ENCODE measurements at places on chromosomes 2 and 18.

DNA sequence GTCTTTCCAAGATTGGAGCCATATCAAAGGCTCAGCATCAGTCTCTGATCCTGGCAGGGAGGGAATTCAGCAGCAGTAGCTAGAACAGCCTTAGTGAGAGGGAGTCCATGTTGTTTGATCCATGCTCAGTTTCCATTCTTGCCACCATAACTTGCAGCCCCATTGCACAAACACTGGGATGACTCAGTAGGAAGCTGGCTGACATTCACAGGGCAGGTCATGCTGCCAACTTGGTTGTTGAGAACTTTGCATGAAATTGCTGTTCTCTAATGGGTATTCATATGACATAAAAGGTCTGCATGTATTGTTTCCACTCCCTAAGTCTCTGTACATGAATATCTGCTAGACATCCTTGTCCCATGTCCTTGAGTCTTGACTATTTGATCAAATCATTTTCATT lies 29.9 kb upstream of the STAT4 start:
- no peak for DNase-seq

DNA sequence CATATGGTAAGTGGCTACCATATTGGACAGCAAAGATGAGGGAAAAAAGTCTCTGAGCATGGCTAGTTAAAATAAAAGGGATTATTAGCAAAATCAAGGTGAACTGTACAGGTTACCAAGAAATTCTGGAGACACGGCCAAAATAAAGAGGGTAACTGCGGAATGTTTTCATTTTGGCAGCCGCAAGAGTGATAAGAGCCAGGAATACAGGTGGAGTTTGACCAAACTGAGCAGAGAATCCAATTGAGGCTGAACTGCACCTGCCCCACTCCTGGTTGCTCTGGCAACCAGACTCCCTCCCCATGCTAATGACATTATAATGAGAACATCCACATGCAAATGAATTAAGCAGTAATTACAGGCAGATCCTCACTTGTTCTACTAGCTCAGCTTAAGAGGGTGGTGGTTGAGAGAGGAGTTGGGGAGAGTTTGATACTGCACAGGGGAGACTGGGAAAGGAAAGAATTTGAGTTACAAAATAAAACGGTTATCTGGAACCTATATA lies 18.8 kb upstream of the EPHA4 start:
- no peak for DNase-seq

DNA sequence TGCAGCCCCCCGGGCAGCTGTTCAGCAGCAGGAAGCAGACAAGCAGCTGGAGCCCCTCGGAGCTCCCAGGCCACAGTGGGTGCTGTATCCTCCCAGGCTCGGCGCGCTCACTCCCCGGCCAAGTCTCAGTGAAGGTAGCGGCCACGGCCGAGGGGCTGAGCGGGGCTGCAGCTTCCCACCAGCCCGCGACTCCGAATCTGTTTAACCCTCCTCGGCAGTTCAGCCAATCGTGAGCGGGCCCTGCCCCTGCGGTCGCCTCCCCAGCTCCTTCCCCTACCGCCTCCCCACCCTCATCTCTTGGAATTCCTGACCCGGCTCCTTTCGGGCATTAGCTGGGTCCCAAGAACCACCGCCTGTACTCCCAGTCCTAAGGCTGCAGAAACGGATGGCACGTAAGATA lies at the start of gene RESP18:
Gene RESP18, minus strand, starts transcription at position 203 of the 400 bp plus-strand sequence.
- DNase-seq = no peak

- DNase-seq = no peak
Measured at GRCh38 chr2:188978291-188979081, 4.3 kb downstream of the COL3A1 start.

GRCh38 chr2:235416858-235417499 lies 76.9 kb upstream of the AGAP1 start:
- no peak for DNase-seq

GRCh38 chr2:25437881-25438662 lies 96.3 kb upstream of the DNMT3A start:
- DNase-seq = no peak

- DNase-seq = peak; percentile 2
Measured at GRCh38 chr18:12726774-12727550, 24.1 kb downstream of the PSMG2 start.

DNA sequence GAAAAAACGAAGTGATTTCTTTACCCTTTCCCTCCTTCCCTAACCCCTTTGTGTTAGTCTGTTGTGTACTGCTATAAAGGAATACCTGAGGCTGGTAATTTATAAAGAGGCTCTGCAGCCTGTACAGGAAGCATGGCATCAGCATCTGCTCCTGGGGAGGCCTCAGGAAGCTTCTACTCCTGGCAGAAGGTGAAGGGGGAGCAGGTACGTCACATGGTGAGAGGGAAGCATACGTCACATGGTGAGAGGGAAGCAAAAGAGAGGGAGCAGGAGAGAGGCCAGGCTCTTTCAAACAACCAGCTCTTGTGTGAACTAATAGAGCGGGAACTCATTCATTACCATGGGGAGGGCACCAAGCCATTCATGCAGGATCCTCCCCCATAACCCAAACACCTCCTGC lies 126.2 kb downstream of the CAPN13 start:
- no peak for DNase-seq

GRCh38 chr2:108920-109809 lies 62.9 kb upstream of the FAM110C start:
- no peak for DNase-seq

DNA sequence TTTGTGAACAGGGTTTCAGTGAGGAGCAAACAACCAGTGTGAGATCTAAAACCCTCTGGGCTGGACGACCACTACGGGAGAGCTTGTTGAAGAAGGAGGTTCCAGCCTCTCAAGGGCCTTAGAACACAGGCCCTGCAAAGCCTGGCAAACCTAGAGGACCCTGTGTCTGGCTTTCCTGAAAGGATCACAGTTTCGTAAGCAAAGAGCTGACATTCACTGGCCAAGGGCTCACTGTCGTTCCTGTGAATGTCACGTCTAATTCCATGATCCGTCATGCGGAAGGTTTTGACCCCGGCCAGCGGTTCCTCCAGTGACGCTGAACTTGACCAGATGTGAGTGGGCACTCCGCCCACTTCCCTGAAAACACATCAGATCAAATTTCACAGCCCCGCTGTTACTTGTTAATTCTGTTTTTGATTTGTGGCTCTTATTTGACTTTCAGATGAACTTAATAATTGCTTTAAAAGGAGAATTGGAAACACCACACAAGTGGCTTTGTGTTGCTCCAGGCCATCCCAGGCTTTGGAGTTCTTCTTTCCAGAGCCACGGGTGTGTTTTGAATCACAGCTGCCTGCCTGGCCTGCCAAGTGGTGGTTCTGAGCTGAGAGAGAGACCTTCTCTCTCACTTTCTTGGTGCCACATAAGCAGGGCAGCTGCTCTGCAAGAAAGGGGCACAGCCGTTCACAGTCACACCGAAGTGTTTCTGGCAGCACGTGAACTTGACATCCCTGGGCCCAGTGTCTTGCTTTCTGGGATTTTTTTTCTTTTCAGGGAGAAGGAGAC lies 308.4 kb downstream of the NDUFA10 start:
- no peak for DNase-seq

DNA sequence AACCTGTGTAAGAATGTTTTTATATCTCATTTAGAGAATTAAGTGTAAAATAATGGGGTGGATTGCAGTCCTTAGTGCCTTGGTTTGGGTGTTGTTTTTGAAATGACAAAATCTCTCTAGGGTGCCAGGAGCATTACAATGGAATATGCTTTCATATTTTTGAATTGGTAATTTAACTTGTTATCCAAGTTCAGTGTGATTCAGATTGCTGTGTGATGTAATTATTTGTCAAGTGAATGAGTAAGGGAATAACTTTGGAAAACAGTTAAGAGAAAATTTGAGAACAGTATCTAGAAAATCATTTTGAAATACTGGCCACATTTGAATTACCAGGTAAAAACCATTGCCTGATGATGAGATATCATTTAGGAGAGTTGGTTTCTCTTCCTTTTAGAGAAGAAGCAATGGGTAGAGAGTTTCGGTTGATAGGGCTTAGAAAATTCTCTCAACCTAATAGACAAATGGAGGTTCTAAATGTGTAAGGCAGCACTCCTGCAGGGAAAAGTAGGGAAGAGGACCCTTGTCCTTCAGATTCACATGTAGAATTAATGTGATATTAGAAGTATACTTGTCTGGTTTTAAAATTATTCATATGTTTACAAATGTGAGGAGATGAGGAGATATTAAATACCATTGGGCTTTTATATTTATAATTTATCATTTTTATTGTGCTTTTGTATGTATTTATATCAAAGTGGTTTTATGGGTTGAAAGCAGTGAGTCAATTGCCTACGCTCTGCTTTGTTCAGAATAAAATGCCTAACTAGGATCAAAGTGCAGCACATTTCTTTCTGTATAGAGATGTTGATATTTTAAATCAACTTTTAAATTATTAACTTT lies 124.8 kb downstream of the PHLPP1 start:
- no peak for DNase-seq

DNA sequence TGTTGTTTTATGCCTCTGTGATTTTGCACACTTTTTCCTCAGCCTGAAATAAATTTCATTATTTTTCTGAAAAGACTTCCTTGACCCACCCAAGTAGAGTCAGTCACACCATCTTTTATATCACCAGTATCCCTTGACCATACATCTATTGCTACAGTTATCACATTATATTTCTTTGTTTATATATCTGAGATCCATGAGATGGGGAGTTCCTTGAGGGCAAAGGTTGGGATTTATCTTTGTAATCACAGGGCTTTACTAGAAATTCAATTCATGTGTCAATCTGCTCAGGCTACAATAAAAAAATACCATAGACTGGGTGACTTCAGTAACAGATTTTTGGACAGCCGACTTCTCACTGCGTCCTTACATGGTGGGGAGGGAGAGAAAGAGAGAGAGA lies 12.8 kb upstream of the RNF138 start:
- DNase-seq = no peak

GRCh38 chr2:232539298-232540231 lies at the start of gene CHRNG:
CHRNG (plus strand) TSS chr2:232539692; CDS start chr2:232539748, 56 bp downstream.
- DNase-seq = no peak

GRCh38 chr2:39160982-39161381 lies 40.1 kb upstream of the SOS1 start:
- no peak for DNase-seq

DNA sequence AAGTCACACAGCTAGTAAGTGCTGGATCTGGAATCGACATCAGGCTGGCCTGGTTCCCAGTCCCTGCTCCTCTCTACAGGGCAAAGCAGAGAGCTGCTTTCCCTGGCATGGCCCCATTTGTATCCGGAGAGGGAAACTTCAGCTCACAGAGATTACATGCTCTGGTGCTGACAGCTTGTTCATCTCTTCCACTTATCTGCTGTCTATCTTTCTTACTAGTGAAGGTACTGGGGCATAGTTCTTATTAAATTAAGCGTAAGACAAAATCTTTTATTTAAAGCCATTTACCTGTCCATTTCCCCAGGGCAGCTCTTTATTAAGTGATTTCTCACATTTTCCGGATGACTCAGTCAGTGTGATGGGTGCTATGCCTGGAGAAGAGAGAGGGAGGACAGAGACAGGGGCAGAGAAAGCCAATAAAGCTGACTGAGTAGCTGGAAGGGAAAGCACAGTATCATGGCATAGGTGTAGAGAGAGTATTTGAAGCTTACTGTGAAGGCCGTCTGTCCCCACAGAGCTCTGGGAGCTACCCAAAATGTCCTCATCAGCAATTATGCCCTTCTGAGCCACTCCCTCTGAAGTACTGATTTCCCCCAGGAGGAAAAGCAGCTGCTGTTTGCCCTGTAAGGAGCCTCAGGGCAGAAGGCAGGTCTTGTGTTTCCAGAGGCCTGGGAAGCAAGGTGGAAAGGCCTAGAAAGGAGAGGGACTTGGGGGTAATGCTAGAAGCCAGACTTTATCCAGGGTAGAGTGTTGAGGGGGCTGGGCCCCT lies 44.1 kb upstream of the EPAS1 start:
- DNase-seq = no peak

- DNase-seq = no peak
Measured at GRCh38 chr2:212904646-212905045, 246.8 kb downstream of the IKZF2 start.

DNA sequence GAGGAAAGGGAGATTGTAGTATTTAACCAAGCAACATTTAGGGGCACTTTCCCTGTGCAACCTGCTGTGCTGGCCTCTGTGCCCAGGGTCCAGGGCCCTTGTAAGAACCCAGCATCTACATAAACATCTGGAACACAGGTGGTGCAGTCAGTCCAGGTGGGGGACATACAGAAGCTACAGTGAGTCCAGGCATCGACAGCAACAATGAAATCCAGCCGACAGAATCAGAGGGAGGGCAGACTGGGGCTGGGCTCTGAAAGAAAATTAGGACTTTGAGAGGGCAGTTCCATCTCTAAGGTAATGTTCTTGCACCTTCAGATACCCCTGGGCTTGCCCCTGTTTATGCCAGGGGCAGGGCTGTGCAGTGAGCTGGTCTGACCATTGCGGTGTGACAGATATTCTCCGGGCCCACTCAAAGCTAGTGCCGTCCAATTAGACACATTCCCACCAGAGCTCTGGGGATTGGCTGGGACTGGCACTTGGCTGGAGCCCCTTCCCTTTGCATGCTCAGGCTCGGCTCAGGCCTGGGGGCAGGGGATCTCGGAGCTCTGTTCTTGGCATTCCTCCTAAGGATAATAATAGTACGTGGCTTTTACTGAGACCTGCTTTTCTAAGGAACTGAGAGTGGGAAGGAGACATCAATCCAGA lies 5.4 kb downstream of the LBH start:
- no peak for DNase-seq

- DNase-seq = no peak
Measured at GRCh38 chr18:79366177-79367094, 29.3 kb upstream of the NFATC1 start.

GRCh38 chr2:36356990-36357846 lies 1.6 kb downstream of the CRIM1 start:
- no peak for DNase-seq
